ENCODE measurements at places on chromosomes 2 and 18. TPM values are rescaled to one million over a fixed set of nuclear protein-coding genes. Genes with fewer than 3 reads are reported as not detected.

DNA sequence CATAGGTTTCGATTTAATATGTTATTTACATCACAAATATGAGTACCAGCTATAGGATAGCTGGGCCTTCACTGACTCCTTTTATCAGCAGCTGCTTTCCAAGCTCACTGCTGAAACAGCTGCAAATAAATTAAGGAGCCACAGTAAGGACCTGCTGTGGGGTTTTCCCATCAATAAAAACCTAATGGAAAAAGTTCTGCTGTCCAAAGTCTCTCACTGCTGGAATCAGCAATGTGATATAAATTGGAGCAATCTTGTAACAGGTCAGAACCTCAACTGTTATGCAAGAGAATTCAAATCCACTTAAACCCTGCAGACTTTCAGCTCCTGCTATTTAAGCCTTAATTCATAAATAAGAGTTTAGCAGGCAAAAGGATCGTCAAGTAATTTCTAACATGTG, 61.3 kb downstream of the NEB start:
- no peak for DNase-seq

GRCh38 chr18:8806100-8806797, 100.9 kb downstream of the MTCL1 start:
- no peak for DNase-seq

- no peak for DNase-seq
Measured at GRCh38 chr2:67135208-67135607, 261.9 kb upstream of the ETAA1 start.

- DNase-seq: no peak
Measured at GRCh38 chr2:67841711-67842110, 221.1 kb downstream of the C1D start.

DNA sequence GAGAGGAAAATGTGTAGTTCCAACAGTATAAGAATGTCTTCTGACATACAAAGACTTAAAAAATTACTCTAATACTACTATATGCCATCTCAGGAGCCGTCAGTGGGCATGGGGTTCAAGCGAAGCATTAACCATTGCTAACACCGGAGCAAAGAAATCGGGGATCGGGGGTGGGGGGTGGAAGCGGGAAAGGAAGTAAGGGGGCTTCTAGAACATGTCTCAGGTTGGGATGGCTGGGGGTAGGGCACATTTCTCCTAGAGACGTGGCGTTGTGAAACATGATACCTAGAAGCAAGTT, 702 bp downstream of the LMAN1 start:
- DNase-seq: peak; percentile 31

- DNase-seq: no peak
Measured at GRCh38 chr2:154497019-154497418, 201.5 kb upstream of the KCNJ3 start.

GRCh38 chr2:38070438-38070837, 5.5 kb downstream of the CYP1B1 start:
- DNase-seq: no peak

GRCh38 chr2:222982010-222982908, 69.7 kb upstream of the KCNE4 start:
- peak; percentile 24 for DNase-seq

PROM2 gene
- 32.9 TPM for total RNA-seq

GRCh38 chr2:172398440-172398839, 28.9 kb upstream of the ITGA6 start:
- no peak for DNase-seq

DNA sequence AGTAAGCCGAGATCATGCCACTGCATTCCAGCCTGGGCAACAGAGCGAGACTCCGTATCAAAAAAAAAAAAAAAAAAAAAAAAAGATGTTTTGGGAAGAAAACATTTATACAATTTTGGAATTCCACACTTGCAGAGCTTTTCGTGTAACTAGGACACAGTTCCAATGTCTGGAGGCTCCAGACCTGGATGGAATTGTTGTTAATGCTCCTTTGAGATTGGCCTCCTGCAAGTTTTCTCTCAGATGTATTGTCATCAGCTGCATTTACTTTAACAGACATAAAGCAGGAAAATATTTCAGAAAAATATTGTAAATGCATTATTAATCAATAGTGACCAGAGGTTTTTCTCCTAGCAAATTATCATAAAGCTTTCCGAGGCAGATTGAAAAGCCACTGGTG, 124.1 kb downstream of the RBM43 start:
- DNase-seq: no peak

SIX3 gene
- total RNA-seq: not detected

- no peak for DNase-seq
Measured at GRCh38 chr2:197450465-197450864, 2.9 kb upstream of the COQ10B start.

- DNase-seq: no peak
Measured at GRCh38 chr18:13165636-13166423, 52.7 kb upstream of the LDLRAD4 start.

DNA sequence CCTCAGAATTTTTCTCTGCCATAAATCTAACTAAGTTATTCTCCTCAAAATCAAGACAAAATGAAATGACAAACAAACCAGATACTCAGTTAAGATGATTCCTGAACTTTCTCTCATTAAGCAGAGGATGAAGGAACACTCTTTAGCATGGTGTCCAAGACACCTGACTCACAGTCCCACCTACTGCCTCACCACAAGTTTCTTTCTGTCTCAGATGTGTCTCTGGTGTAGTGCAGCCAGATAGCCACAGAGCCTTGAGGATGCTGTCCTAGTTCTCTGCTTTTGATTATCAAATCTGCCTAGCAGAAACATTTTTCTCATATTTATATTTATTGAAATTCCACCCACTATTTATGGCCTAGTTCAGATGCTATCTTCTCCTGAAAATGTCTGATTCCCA, 103.6 kb upstream of the TMEM200C start:
- no peak for DNase-seq

SRD5A2 gene
- not detected for total RNA-seq

DNA sequence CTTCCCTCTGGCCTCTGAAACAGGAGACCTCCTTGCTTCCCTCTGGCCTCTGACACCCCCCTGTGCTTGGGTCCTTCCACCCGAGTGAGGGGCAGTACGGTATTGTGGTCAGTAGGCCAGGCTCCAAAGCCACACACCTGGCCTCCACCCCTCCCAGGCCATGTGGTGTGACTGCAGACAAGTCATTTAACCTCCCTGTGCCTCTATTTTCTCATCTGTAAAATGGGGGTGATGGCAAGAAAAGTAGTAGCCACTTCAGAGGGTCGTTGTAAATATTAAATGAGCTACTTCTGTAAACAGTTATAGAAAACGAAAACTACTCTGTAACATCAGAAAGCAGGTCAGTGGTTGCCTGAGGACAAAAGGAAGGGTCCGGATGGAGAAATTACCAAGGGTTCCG, 74.2 kb downstream of the SMAD7 start:
- no peak for DNase-seq

- DNase-seq: no peak
Measured at GRCh38 chr2:185375731-185376130, 362.9 kb upstream of the FSIP2 start.

ARMC9 gene
- total RNA-seq: 9.4 TPM

GRCh38 chr2:65278531-65278981, 50.9 kb downstream of the ACTR2 start:
- DNase-seq: no peak

- no peak for DNase-seq
Measured at GRCh38 chr2:135829378-135830135, 7.4 kb downstream of the LCT start.

PTPN2 gene
- total RNA-seq: 34.0 TPM

ACOXL gene
- total RNA-seq: 0.42 TPM

VPS4B gene
- total RNA-seq: 163 TPM

DNA sequence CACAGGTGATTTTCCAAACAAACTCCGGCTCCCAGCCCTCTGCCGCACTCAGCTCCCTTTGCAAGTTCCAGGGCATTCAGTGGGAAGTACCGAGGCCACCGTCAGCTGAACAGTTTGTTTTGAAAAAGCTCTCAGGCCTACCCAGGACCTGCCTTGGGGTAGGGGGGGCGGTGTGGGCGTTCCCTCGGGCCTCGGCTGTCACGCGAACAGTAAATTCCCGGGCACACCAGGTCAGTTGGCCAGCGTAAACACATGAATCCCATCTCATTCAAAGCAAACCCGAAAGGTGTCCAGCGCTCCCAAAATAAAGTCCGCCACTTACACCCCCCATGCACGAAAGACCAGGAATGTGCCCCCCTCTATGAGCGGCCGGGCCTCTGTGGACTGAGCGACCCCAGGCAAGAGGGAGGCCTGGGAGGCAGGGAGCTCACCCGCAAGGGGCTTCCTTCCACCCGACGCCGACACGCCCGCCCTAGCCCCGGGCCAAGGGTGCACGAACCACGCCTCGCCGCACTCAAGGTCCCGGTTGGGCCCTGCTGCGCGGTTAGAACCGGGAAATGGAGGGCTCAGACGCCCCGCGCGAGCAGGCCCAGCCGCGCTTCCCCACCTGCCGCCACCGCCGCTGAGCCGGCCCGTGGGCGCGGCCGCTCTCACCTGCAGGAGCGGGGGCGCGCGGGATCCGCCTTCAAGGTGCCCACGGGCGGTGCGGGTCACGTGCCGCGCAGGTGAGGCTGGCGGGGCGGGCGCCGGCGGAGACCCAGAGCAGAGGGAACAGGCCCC, at the start of gene WDSUB1:
TSS of gene WDSUB1 (minus strand) at position 775 of the 780 bp plus-strand sequence. CDS start 3,634 bp downstream, outside the sequence.
- DNase-seq: peak; percentile 79

CNRIP1 gene
- 3.1 TPM for total RNA-seq

GRCh38 chr2:231527955-231528635, 2.1 kb downstream of the NMUR1 start:
- no peak for DNase-seq

GRCh38 chr2:201833781-201834180, 27.4 kb downstream of the CDK15 start:
- DNase-seq: no peak

DNA sequence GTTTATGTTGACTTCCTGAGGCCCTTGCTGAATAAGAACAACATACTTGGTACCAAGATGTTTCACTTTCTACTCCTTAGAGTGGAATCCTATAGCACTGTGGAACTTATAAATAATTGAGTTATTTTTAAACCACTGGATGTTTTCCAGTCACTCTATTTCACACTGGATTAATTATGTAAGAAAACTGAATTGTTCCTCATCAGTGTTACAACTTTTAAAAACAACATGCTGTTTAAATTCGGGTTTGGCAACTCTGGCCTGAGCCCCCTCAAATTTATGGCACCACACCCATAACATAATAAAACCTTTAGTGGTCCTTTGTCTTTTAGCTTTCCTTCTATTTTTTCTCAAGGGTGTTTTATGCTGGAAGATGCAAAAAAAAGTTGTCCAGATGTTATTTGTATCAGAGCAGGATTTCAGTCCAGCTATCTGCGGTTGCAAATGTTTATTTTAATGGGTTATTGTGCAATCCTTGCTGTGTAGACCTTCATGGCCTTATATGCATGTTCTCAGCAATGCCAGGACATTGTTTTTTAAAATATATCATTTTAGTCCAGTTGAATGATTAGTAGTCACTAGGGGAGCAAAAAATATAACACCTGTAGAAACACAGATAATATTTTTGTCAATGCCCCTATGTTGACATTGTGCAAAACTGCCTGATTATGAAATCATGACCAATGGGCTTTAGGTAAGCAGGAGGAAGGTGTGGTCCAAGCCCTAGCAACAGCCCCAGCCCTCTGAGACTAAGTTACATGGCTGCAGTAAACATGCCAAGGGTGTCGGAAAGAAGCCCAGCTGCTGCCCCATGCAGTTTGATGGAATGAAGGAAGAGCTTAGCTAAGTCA, 638.0 kb upstream of the ZEB2 start:
- DNase-seq: no peak

GRCh38 chr18:45556222-45556621, 59.1 kb upstream of the SLC14A2 start:
- DNase-seq: no peak

- no peak for DNase-seq
Measured at GRCh38 chr2:41204315-41204714, 752.4 kb upstream of the SLC8A1 start.

DSC2 gene
- 261 TPM for total RNA-seq

- DNase-seq: no peak
Measured at GRCh38 chr2:48549972-48550371, 20.0 kb downstream of the STON1 start.

- DNase-seq: peak; percentile 40
Measured at GRCh38 chr2:156436497-156437085, 412 bp downstream of the GPD2 start.

DNA sequence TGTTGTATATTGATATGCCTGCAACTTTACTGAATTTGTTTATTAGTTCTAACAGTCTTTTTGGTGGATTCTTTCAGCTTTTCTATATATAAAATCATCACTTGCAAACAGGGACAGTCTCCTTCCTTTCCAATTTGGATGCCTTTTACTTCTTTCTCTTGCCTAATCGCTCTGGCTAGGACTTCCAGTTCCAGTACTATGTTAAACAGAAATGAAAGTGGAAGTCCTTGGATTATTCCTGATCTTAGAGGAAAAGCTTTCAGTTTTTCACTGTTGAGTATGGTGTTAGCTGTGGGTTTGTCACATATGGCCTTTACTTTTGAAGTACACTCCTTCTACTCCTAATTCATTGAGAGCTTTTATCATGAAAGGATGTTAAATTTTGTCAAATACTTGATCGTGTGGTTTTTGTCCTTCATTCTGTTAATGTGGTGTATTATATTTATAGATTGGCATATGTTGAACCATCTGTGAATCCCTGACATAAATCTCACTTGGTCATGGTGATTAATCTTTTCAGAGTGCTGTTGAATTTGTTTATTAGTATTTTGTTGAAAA, 52.9 kb downstream of the REL start:
- no peak for DNase-seq

GRCh38 chr2:47905386-47906156, 727 bp downstream of the FBXO11 start:
- DNase-seq: peak; percentile 45

GRCh38 chr2:240604291-240604938, 17.9 kb downstream of the CAPN10 start:
- peak; percentile 86 for DNase-seq

HOXD1 gene
- total RNA-seq: 3.5 TPM

DNA sequence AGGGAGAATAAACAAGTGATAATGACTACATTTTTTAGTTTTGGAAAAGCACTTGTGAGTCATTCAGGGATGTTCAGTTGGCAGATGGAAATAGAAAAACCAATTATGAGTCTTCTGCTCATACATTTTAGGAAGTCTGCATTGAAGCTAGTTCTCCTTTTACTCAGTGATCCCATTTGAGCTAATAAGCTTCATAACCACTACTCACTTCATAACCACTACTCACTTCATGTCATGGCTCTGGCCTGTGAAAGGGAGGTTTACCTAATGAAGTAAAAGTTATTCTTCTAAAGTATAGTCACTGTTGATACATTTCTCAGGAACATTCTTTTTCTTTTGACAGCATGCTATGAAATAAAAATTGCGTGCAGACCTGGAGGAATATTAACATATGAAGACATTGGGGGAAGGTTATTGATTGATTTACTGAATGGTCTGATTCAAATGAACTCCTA, 948.7 kb downstream of the TSN start:
- DNase-seq: no peak

ERBB4 gene
- total RNA-seq: 0.70 TPM

DNA sequence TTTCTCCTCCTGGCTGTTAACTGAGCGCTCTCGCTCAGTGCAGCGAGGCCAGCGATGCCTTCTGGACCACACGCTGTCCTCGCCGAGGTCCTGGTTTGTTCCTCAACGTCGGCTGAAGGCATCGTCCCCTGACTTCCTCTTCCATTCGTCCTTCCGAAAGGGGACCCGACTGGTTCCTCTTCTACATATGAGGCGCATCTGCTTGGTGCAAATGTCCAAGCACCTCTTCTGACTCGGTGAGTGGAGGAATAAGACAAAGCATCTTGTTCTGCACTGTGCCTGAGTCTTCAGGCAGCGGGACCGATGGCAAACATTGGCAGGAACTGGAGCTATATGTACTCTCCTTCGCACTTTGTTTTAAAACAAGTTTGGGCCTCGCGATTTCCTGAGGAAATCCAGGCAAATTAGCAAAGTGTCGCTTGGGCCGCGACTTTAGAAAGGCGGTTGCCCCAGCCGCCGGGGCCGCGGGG, 621 bp upstream of the KCNS3 start:
- DNase-seq: no peak

Measured in left colon (tissue), 2 donors.